HT1080 (cell line): ENCODE measurements at places on chromosomes 5 and 9. TPM values are rescaled to one million over a fixed set of nuclear protein-coding genes. Genes with fewer than 3 reads are reported as not detected.

DNA sequence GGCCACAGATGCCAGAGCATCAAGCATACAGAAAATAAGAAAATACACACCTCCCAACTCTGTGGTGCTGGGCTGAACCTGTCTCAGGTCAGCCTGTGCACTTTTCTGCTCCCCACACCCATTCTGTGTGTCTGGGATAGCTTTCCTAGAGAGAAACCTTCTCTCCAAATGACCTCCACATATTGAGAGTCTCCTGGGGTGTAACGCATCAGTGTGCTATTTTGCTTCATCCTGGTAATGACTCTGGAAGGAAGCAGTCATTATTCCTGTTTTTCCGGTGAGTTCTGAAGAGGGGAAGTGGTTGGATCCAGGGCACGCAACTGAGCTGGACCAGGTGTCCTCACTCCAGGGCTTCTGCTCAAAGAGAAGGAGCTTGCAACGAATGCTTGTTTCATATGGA is 73.2 kb upstream of the SH3PXD2B start:
- no peak for DNase-seq

- DNase-seq = no peak
These were observed 34.2 kb downstream of the MEGF10 start for GRCh38 chr5:127324756-127325155.

Gene RNF183
- not detected in 2 replicates for total RNA-seq

Gene EHMT1
- 39.1 and 42.7 TPM in 2 replicates for total RNA-seq

Gene LAMC3
- 0.13 and 0.29 TPM in 2 replicates for total RNA-seq

GRCh38 chr5:83084336-83084735 is 7.0 kb downstream of the XRCC4 start:
- DNase-seq = no peak

Gene LCN1
- total RNA-seq = 0.33 TPM in 1 of 2 replicates, not detected in the other

DNA sequence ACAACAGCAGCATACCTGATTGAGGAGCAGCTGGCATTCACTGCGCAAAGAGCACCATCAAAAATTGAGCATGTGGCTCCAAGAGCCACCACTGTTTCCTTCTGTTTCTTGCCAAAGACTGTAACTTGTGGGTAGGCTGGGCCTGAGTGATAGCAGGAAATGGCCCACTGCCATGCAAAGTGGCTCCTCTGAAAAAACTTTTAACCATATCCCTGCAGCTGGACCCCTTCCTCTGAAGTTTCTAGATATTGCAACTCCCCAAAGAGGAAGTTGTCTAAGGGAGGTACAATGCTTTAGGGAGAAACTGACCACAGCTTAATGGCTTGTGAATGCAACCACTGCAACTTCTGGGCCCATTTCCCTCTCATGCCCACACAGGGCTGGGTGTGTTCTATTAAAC is 355.4 kb upstream of the PDE4D start:
- DNase-seq = peak; percentile 25

DNA sequence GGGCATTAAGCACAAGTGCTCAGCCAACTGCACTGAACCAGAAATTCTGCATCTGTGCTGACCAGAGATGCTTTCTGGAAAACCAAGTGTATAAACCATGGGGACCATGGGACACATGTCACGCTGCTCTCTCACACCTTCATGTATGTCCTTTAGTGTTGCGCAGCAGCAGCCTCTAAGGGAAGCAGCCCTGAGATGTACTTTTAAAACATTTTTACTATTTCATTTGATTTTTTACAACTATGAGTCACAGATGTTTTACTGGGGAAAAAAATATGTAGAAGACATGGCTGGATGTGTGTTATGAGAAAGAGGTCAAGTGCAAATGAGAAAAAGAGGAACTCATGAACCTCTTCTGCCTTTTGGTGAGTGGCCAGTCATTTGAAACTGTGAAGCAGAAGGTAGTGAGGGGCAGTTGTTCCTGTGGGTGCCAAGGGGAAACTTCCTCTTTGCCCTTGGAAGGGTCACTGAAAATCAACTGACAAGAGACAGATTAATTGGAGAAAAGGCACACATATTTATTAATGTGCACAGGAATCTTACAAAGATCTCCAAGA is 31.4 kb upstream of the SYK start:
- no peak for DNase-seq

- no peak for DNase-seq
These were observed 53.4 kb downstream of the PTCH1 start for GRCh38 chr9:95463148-95464060.

DNA sequence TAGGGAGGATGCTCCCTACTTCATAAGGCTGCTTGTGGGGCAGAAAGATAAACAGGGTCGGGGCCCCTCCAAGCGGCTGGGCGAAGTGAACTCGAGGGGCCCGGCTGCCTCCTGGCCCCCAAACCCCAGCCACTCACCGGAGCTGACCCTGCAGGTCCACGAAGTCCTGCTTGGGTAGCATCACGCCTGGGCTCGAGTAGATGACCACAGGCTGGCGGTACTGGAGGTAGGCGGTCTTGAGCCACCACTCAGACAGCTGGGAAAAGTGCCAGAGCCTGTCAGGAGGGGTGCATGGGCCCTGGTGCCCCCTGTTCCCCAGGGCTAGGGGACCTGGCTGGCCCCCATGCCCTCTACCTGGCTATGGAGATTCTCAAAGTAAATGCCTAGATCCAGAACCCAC is 6.5 kb downstream of the CRAT start:
- no peak for DNase-seq

DNA sequence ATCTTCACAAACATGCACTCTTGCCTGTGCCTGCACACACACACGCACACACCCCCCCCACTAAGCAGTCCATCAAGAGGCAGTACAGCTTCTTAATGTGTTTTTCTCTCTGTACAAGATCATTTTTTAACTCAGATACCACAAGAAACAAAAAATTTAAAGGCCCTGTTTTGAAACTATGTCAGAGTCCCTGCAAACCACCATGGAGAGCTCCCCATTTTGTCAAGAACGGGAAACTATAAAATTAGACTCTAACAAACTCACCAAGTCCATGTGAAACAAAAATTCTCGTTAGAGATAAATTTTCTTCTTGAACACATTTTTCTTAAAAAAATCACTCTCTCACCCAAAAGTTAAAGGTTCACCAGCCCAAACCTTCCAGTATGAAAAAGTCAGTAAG is 86.3 kb downstream of the ELAVL2 start:
- DNase-seq = no peak

Gene MORN5
- not detected in 2 replicates for total RNA-seq

DNA sequence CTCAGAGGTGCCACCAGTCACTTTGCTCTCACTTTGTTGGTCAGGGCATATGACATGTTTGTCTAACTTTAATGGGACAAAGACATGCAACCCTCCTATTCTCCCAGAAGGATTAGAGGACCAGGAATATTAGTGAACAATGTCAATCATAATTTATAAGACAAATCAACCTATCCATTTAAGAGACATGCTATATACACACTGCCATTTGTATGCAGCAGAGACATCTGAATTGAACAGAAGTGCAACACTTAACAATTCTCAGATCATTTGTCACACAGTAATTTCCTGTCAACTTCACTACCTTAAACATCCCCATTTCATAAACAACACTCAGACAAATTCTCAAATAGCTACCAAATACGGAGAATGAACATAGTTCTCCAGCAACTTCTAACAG is 273.6 kb upstream of the RGMB start:
- no peak for DNase-seq

GRCh38 chr9:126985870-126986498 is 71.4 kb downstream of the RALGPS1 start:
- DNase-seq = peak; percentile 98

DNA sequence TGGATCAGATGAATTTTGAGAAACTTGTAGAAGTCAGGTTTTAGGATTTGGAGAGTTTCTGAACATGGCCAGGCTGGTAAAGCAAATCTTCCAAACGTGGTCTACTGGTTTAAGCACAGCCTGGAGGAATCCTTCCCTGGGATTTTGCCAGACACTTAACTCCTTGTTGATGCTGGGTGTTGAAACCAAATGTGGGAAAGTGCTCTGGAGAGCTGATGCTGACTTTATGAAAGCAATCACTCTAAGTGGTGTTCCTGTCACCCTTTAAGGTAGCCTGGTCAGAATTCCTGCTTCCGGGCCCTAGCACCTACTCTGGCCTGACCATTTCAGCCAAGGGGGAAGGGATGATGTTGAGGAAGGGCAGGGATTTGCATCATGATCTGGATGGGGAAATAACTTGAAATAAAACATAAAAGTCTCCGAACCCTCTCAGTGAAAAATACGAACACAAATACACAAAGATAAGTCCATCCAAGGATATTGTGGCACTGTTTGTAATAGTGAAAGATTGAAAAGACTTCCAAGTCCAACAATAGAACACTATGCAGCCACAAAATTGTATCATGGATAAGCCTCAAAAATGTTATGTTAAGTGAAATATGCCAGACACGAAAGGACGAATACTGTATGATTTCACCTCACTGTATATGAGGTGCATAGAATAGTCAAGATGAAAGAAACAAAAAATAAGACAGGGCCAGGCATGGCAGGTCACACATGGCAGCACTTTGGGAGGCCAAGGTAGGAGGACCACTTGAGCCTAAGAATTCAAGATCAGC is 57.7 kb downstream of the PDE6A start:
- peak; percentile 18 for DNase-seq

Gene PCDHGB7
- total RNA-seq = 0.47 and 0.53 TPM in 2 replicates

DNA sequence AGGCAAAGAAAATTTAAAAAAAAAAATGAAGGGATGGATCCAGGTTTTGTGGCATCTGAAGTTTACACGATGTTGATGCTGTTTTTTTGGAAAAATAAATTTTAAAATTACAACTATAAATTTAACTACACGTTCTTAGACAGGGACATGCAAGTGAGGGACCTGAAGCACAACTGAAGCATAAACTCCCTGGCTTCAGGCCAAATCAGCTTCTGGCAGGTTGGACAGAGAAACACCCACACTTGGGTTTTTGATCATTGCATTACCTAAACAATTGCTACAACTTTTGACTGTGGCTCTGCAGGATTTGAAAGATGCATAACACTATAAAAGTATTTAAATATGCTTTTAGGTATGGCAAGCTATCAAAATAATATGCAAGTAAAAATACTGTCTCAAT is 1318.3 kb upstream of the DMAC1 start:
- DNase-seq = no peak

GRCh38 chr9:130156672-130157071 is 15.5 kb upstream of the NCS1 start:
- DNase-seq = no peak

- DNase-seq = no peak
These were observed 21.4 kb upstream of the TRMT10B start for GRCh38 chr9:37732086-37732741.

DNA sequence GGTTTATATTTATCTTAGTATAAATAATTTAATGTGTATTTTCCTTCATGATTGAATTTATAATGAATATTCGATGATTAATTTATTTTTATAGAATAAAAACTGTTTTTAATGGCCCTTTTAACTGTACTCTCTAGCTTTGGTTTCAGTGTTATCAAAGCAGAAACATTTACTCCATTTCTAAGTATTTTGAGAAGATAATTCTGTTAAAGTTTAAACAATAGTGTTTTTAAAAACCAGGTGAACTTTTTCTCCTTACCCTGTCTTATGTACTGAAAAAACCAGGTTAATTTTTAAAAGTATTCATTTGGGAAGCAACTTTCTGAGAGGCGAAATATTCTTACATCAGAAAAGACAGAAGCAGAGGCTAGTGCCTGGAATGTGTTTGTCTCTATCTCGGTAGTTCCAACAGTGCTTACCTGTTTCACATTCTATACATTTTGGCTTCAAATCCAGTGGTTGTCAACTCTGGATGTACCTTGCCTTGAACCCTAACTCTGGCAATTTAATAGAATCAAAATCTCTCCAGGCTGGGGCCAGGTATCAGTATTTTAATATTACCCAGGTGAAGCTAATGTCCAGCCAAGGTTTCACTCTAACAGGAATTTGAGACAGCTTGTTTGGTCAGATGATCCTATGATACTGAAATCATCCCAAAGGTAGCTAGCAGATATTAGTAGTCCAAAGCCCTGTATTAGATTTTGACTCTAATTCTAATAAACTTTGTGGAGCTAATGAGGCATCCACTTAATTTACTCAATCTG is 434.4 kb downstream of the PDE4D start:
- DNase-seq = no peak

DNA sequence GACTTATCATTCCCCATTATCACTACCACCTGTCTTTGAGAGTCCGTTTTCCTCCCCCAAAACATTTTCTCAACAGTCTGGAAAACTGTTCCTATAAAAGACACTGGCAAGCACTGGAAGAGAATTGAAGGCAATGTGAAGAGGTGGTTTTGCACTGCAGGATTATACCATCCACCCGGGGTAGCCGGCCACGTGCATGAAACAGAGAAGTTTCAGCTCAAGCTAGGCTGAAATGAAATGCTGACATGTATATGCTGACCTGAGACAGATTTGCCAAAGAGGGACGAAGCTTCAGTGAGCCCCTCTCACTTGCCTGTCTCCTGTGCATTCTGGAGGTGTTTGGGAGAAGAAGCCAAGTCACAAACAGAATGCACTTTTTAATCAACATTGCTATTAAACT is 567.0 kb downstream of the EBF1 start:
- no peak for DNase-seq

Gene OXCT1
- 17.4 and 17.6 TPM in 2 replicates for total RNA-seq
